ENCODE measurements at places on chromosomes 16 and 17.

DNA sequence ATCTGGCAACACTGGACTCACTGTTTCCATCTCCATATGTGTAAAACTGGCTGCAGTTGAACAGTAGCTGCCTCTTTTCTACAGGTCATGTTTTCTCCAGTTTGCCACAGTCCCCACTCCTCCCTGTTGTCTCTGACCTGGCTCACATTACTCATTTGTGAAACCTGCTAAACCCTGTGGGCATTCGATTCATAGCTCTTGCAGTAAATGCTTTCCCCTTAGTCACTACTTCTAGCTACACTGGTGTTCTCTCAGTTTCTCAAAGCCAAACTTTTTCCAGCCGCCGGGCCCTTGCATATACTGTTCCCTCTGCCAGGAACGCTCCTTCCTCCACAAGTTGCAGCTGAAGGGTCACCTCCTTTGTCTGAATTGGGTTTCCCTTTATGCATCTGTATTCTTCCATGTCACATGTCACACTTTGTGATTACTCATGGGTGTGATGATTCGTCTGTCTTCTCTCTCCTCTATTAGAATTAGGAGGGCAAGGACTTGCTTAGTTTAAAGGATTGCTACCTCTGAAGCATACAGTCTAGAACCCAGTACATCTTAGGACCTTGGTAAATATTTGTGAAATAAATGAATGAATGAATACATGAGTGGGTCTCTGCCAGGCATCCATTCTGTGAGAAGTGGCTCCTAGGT lies 15.0 kb upstream of the MT4 start:
- no peak for DNase-seq

GRCh38 chr17:5355421-5356129 lies 63.9 kb downstream of the NUP88 start:
- DNase-seq, result no peak

GRCh38 chr17:66210208-66210574 lies 18.3 kb upstream of the CEP112 start:
- no peak for DNase-seq

GRCh38 chr17:14840616-14841231 lies 424.4 kb downstream of the PMP22 start:
- no peak for DNase-seq

DNA sequence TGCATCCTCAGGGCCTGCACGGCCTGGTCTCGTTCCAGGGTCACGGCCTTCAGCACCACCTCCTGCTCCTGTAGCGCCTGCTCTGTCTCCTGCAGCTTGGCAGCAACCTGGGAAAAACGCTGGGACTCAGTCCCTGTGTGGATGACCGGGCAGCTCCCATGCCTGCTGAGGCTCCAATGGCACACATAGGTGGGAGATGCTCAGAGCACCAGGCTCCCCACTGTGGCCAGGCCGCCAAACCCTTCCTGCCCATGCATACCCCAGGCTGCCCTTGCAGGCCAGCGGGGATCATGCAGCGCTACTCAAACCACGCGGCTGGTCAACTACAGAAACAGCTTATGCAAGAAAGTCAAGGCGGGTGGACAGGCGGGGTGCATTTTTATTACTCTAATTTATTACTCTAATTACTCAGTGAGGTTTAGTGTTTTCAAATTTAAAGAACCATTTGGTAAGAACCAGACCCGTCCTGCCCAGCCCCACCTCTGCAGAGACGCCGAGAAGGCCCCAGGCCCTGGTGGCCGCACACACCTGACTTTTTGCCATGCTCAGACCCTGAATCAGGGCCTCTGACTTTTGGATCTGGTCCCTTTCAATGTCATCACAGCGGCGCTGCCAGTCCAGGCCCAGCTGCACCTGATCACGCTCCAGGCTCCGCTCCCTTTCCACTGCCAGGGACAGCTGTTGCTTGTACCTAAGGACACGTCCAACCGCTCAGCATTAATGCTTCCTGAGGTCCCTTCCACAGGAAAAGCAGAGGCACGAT lies 34.0 kb downstream of the CCDC57 start:
- DNase-seq, result no peak

GRCh38 chr16:57998486-57998885 lies 2.0 kb downstream of the ZNF319 start:
- DNase-seq, result no peak

DNA sequence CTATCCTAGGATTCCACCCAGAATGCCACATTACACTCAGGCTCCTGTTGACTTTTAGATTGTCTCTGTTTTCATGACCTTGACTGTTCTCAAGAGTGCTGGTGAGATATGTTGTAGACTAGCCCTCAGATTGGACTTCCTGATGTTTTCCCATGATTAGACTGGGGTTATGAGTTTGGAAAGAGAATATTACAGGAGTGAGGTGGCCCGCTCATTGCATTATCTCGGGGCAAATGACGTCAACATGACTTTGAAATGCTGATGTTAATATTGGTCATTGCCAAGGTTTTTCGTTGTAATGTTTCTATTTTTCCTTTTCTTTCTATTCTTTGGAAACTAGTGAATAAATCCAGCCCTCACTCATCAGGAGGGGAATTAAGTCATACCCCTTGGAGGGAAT lies 355.7 kb upstream of the MON1B start:
- no peak for DNase-seq

DNA sequence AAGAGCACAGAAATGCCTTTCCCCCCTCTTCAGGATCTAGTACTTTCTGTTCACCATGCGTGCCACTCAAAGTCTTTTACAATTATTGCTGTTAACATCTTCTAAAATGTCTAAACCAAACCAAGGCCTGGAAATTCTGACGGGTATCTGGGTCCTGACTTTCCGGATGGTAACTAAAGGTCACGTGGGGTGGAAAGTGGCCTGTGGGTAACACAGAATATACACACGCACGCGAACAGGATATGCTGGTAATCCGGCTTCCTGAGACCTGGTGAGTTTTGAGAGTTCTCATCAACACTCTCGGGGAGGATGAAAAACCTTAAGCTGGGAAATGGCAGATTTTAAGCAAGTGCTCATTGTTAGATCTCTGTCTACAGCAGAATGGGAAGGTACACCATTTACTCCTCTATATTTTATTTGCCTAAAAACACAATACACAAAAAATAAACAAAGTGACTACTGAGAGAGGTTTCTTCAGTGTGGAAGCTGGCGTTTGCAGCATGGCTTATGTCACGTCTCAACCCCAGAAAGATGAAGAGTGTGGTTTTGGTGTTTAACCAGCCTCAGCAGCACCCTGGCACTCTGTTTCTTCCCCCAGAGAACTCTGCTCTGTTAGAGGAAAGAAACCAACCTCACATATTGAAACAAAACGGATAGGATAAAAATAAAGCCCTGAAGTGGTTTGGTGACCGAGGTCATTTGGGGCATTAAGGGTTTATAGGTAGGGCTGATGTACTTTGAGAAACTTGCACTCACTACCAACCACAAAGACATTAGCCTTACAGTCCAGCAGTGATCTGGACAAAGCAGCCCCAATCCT lies 37.3 kb downstream of the SMG6 start:
- no peak for DNase-seq

- no peak for DNase-seq
These were observed 8.4 kb downstream of the CHST6 start for GRCh38 chr16:75486676-75487313.

DNA sequence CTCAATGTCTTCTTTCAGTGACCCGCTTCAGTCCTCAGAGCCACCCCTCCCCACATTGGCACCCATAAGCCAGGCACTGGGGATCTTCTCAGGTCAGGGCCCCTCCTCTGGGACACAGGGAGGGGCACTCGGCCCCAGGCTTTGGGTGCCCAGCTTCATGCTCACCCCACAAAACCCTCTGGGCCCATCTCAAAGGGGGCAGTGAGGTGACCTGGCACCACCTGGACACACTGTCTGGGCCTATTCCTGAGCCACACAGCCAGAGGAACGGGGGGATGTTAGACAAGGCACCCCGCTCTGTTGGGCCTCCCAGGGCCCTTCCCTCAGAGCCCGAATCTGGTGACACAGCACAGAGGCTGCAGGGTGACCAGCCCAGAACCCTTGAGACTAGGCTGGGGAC lies 36.1 kb downstream of the TNFRSF13B start:
- no peak for DNase-seq

GRCh38 chr17:73325527-73325842 lies 13.7 kb upstream of the CDC42EP4 start:
- DNase-seq, result no peak

GRCh38 chr17:30570191-30570590 lies 93.0 kb downstream of the GOSR1 start:
- no peak for DNase-seq

- DNase-seq, result no peak
These were observed 26.0 kb upstream of the GPT2 start for GRCh38 chr16:46858151-46858550.

DNA sequence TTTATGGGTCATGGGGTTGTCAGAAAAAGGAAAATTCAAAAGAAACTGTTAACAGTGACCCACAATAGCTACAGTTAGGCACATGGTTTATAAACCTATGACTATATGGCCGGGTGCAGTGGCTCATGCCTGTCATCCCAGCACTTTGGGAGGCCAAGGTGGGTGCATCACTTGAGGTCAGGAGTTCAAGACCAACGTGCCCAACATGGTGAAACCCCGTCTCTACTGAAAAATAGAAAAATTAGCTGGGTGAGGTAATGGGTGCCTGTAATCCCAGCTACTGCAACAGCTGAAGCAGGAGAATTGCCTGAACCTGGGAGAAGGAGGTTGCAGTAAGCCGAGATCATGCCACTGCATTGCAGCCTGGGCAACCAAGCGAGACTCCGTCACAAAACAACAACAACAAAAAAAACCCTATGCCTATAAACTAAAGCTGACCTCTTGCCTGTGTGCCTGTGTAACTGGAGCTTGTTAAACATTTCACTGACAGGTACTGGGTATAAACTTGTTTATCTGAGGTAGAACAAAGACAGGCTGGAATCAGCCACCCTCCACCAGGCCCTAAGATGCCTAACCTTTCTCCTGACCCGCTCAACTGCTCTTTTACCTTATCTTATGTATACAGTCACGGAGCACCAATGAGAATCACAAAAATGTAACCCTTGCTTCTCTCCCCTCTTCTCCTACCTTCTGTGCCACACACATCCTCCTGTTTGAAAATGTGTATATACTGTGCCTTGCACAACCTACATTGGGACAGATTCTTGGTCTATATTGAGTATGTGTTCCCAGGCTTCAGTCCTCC lies 62.9 kb upstream of the ATF7IP2 start:
- no peak for DNase-seq

GRCh38 chr16:81624760-81625543 lies 154.1 kb upstream of the PLCG2 start:
- no peak for DNase-seq

DNA sequence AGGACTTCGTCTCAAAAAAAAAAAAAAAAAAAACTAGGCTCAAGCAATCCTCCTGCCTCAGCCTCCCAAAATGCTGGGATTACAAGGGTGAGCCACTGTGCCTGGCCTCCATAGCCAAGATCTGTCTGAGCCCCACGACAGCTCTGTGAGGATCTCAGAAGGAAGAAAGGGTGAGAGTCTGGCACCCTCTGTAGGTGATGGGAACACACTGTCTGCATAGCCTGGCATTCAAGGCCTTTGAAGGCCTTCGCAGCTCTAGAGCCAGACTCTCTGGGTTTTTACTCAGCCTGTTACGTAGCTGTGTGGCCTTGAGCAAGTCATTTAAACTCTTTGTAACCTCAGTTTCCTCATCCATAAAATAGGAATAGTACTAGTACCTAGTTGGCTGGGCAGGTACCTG lies 6.3 kb upstream of the XPO6 start:
- no peak for DNase-seq

GRCh38 chr16:1076801-1077576 lies 4.4 kb downstream of the SSTR5 start:
- DNase-seq, result no peak

DNA sequence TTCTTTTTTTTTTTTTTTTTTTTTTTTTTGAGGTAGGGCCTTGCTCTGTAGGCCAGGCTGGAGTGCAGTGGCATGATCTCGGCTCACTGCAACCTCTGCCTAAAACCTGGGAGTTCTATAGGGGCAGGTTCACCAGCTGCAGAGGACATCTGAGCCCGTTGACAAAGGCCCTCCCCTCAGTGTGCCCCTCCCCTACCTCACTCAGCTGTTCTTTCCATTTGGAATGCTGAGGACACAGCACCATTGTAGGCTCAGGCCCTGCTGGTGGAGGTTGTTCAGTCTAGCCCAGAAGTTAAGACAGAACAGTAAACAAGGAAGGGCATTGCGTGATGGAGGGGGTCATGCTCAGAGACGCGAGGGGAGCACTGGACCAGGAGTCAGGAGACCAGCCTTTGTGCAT lies 21.8 kb upstream of the KIF19 start:
- DNase-seq, result no peak

DNA sequence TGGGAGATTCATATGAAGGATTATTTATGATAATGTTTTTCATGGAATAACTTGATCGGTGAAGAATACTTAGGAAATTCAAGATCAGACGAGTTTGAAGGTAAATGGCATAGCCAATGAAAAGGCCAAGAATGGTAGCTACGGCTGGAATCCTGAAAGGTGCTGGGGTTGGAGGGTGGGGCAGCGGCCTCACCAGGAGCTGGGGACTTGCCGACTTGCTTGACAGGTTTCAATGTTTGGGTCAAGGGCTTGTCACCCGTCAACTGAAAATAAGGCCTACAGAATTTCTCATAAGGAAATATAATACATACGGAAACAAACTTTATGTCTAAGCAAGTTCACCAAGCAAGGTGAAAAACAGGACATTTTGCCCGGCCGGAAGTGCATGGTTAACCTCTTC lies 9.9 kb downstream of the CRYM start:
- DNase-seq, result no peak

- DNase-seq, result no peak
These were observed 1.1 kb downstream of the SGF29 start for GRCh38 chr16:28554634-28555423.

DNA sequence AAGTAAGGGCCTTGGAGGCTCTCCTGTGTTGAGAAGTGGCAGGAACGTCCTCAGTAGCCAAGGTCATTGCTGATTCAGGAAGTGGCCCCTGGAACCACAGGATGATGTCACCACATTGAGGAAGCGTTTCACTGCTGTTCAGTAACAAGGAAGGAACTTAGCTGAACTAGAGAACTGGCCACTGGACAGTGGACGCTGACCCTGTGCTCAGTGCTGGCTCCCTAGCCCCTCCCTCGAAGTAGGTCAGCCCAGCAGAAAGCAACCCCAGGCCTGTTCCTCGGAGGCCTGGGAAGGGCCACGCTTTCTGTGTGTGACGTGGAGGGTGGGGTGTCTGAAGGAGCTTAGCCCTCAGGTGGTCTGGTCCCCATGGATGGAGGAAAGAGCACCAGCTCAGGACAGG lies 58.3 kb downstream of the B9D1 start:
- DNase-seq, result no peak

DNA sequence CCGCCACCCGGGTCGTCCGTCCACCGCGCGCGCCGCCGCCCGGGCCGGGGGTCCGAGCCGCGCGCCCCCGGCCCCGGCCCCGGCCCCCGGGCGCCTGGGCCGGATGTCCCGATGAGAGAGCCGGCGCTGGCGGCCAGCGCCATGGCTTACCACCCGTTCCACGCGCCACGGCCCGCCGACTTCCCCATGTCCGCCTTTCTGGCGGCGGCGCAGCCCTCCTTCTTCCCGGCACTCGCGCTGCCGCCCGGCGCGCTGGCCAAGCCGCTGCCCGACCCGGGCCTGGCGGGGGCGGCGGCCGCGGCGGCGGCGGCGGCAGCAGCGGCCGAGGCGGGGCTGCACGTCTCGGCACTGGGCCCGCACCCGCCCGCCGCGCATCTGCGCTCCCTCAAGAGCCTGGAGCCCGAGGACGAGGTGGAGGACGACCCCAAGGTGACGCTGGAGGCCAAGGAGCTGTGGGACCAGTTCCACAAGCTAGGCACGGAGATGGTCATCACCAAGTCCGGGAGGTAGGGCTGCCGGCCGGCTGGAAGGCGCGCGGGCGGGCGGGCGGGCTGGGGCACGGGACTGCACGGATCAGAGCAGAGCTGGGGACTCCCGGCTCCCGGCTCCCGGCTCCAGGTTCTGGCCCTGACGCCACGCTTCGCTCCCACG lies 548 bp downstream of the TBX2 start:
- DNase-seq, result peak; percentile 100

GRCh38 chr16:81469710-81470535 lies 25.3 kb downstream of the CMIP start:
- no peak for DNase-seq

Data from HuH-7.5 (cell line).